HT-29 (cell line): ENCODE measurements at places on chromosomes 7 and 10. TPM values are rescaled to one million over a fixed set of nuclear protein-coding genes. Genes with fewer than 3 reads are reported as not detected.

Gene ADCY1
- not detected in 2 replicates for total RNA-seq

Gene ASAH2
- 0.41 and 4.6 TPM in 2 replicates for total RNA-seq

Gene DPYSL4
- total RNA-seq: 0.05 TPM in 1 of 2 replicates, not detected in the other

Gene INMT
- total RNA-seq: not detected in 2 replicates

Gene CYP17A1
- not detected in 2 replicates for total RNA-seq

Gene CALHM3
- total RNA-seq: not detected in 2 replicates

Gene HABP2
- not detected in 2 replicates for total RNA-seq

Gene DNAH11
- not detected in 2 replicates for total RNA-seq

Gene XRCC2
- 9.1 and 10.4 TPM in 2 replicates for total RNA-seq

Gene NME8
- total RNA-seq: not detected in 2 replicates

Gene HOXA10
- total RNA-seq: 78.9 and 86.4 TPM in 2 replicates

Gene NACAD
- total RNA-seq: 0.10 and 0.43 TPM in 2 replicates

Gene CLRN3
- 17.7 and 21.5 TPM in 2 replicates for total RNA-seq

Gene HOXA5
- total RNA-seq: 22.1 and 29.3 TPM in 2 replicates

Gene FGL2
- total RNA-seq: not detected in 2 replicates

Gene NEBL
- total RNA-seq: 0.68 and 2.2 TPM in 2 replicates

Gene PSMA2
- total RNA-seq: 54.8 and 63.4 TPM in 2 replicates

Gene CYP2C18
- 0.10 and 0.29 TPM in 2 replicates for total RNA-seq

Gene UBE2D4
- total RNA-seq: 16.8 and 21.0 TPM in 2 replicates

Gene SKIDA1
- not detected in 2 replicates for total RNA-seq

Gene SEMA4G
- 24.6 and 29.6 TPM in 2 replicates for total RNA-seq

Gene HOXA4
- 2.2 and 3.7 TPM in 2 replicates for total RNA-seq

Gene CAV2
- total RNA-seq: 14.0 and 14.8 TPM in 2 replicates

Gene TFEC
- total RNA-seq: not detected in 2 replicates

Gene SFMBT2
- 0.03 TPM in 1 of 2 replicates, not detected in the other for total RNA-seq

Gene BMPER
- not detected in 2 replicates for total RNA-seq

Gene NKX1-2
- total RNA-seq: not detected in 2 replicates

Gene THSD7A
- total RNA-seq: not detected in 2 replicates

Gene UPK3B
- total RNA-seq: 96.8 and 102 TPM in 2 replicates

Gene NXPH1
- total RNA-seq: not detected in 2 replicates
